Type B pancreatic cell (in vitro differentiated cells): ENCODE measurements at places on chromosomes 12 and 14.

GRCh38 chr14:85002846-85003245 is 527.1 kb upstream of the FLRT2 start:
- no peak for DNase-seq

GRCh38 chr12:96648923-96649322 is 159.5 kb downstream of the CFAP54 start:
- DNase-seq, result no peak

GRCh38 chr12:6647083-6647604 is at the start of gene ACRBP:
Gene ACRBP (minus strand): TSS chr12:6647432. CDS start chr12:6647366, 66 bp downstream.
- peak; percentile 76 for DNase-seq

- DNase-seq, result no peak
Measured at GRCh38 chr12:92149563-92149962, 3.9 kb upstream of the BTG1 start.
